Body of pancreas (tissue), 4 donors: ENCODE measurements at places on chromosomes 1 and 21. TPM values are rescaled to one million over a fixed set of nuclear protein-coding genes. Genes with fewer than 3 reads are reported as not detected.

HLX gene
- total RNA-seq = 1.8 TPM

EFCAB7 gene
- total RNA-seq = 4.9 TPM

LGR6 gene
- not detected for total RNA-seq

GCSAML gene
- total RNA-seq = not detected

WNT3A gene
- total RNA-seq = not detected

DNA sequence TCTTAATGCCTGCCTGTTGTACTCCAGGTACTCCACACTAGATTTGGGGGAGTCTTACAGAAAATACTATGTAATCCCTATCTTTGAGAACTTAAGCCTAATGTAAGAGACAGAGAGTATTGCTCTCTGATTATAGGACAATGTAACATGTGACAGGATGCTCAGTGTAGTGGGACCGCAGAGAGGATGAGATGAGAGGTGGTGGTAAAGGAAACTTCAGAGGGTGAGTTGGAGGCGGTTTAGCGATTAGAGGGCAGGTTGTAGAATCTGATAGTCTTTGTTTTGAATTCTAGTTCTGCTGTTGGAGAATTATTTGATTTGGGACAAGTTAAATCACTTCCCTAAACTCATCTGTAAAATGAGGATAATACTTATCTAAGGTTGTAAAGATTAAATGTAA is 5.4 kb downstream of the SOAT1 start:
- DNase-seq = no peak

GRCh38 chr1:8010080-8010664 is 15.9 kb downstream of the ERRFI1 start:
- no peak for DNase-seq

- no peak for DNase-seq
Observed at GRCh38 chr1:26787381-26787705, 407 bp upstream of the PIGV start.
